EL (cell line): ENCODE measurements at places on chromosomes 4 and X.

GRCh38 chr4:140515423-140515822, 8.5 kb upstream of the ELMOD2 start:
- no peak for DNase-seq

GRCh38 chr4:120052856-120053255, 13.8 kb downstream of the MAD2L1 start:
- DNase-seq = peak; percentile 90

DNA sequence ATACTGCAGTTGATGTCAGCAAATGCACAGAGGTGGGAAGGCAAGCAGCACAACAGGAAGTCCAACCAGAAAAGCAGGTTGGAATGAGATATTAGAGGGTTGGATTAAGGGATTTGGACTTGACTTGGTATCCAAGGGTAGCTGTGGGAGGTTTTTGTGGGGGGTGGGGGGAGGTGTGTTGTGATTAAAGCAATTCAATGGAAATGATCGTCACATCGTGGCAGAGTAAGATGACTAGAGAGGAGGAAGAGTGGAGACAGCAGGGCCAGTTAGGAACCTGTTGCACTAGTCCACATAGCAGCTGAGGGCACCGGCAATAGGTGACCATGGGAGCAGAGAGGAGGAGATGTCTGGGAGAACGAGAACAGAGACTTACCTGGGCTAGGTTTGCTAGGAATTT, 2.4 kb downstream of the SLC25A43 start:
- no peak for DNase-seq

DNA sequence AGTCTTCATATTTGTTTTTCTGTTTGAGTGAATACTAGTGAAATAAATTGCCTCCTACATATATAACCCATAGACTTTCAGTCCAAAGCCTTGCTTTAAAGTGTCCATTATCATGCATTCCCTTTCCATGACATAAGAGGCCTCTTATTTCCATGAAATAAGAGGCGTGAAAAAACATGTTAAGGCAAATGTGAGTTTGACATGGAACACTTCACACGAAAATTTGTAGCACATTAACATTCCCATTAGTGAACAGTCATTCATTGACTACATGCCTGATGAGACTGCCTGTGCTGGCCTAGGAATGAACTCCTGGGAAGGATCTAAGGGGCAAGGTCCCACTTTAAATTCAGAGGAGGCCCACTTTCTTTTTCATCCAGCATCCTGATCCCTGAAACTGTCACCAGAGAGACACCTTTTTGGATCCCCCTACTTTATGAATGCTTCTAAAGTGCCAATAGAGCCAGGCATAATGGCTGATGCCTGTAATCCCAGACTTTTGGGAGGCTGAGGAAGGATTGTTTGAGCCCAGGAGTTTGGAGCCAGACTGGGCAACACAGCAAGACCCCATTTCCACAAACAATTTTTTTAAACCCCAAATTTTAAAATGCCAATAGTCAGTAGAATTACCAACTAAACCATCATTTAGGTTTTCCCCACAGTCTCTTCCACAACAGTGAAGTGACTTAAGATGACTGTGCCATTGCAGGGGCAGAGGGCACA, 6.7 kb downstream of the RTL8B start:
- no peak for DNase-seq

GRCh38 chrX:72348247-72348979, 42.7 kb upstream of the CITED1 start:
- no peak for DNase-seq

DNA sequence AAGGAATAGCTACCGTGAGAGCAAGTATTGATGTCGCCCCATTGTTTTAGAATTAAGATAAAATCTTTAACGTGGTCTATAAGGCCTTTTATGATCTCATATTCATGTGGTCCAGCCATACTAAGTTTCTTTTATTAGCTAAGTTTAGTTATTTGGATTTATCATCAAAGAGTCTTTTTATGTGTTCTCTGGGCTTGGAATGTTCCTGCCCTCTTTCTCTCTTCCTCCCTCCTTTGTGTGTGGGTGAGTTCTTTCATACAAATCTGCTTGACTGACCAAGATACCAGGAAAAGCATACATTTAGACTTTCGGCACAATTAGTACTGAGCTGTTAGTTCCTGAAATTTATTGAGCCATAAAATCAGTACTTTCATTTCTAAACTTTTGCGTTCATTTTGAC, 11.3 kb downstream of the TDO2 start:
- no peak for DNase-seq

- DNase-seq = peak; percentile 18
These were observed 25.8 kb downstream of the OTUD6A start for GRCh38 chrX:70087857-70088630.

DNA sequence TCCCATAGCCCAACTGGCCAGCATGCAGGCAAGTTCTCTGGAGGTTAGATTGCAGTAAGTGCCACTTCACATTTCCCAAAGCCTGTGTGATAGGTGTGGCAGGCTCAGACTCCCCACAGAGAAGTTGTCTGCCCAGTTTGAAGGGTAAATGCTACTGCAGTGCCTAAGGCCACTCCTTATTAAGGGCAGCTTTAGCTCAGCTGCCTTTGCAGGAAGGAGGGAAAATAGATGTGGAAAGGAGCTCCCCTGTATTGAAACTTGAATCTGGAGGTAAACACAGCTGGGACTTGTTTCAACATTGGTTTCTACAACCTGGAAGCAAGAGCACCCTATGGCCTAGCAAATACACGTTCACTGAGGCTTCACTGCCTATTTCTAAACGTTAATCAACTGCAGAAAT, 22.4 kb downstream of the NEXMIF start:
- no peak for DNase-seq

- no peak for DNase-seq
These were observed 14.2 kb upstream of the C1QTNF7 start for GRCh38 chr4:15413623-15414019.
